Neural crest cell (in vitro differentiated cells): ENCODE measurements at places on chromosomes 3 and 15. TPM values are rescaled to one million over a fixed set of nuclear protein-coding genes. Genes with fewer than 3 reads are reported as not detected.

Gene PROS1
- total RNA-seq = 11.6 and 12.0 TPM in 2 replicates

Gene CD200
- 66.7 and 67.0 TPM in 2 replicates for total RNA-seq

Gene SPTSSB
- 0.20 and 0.42 TPM in 2 replicates for total RNA-seq

Gene SSUH2
- 14.1 and 18.0 TPM in 2 replicates for total RNA-seq

Gene IFT122
- total RNA-seq = 44.9 and 49.3 TPM in 2 replicates

Gene ZNF385D
- total RNA-seq = 2.1 and 2.2 TPM in 2 replicates

Gene APBA2
- 78.6 and 79.9 TPM in 2 replicates for total RNA-seq

Gene IL17RE
- 1.4 and 1.7 TPM in 2 replicates for total RNA-seq

Gene FMN1
- total RNA-seq = 0.09 and 0.70 TPM in 2 replicates

Gene EMC7
- 29.8 and 30.9 TPM in 2 replicates for total RNA-seq

Gene CYP11A1
- 0.77 and 1.0 TPM in 2 replicates for total RNA-seq

Gene RNF13
- 26.9 and 29.9 TPM in 2 replicates for total RNA-seq

Gene PDE12
- 19.5 and 20.0 TPM in 2 replicates for total RNA-seq

Gene DNAJC17
- total RNA-seq = 39.3 and 44.5 TPM in 2 replicates

Gene CFAP100
- total RNA-seq = 1.1 and 1.7 TPM in 2 replicates

Gene NOX5
- not detected in 2 replicates for total RNA-seq

Gene CEP152
- 17.4 and 17.5 TPM in 2 replicates for total RNA-seq

Gene MTFMT
- 18.8 and 20.5 TPM in 2 replicates for total RNA-seq

Gene FETUB
- total RNA-seq = not detected in 2 replicates

Gene PAK6
- 0.28 and 0.93 TPM in 2 replicates for total RNA-seq

Gene LXN
- 8.0 and 8.2 TPM in 2 replicates for total RNA-seq

Gene RTP3
- total RNA-seq = not detected in 2 replicates

Gene RASGRF1
- total RNA-seq = 0.16 and 0.55 TPM in 2 replicates
